ENCODE measurements at places on chromosomes 16 and 17.

- DNase-seq, result no peak
These were observed 130.3 kb downstream of the IRF8 start for GRCh38 chr16:86029131-86029741.

- no peak for DNase-seq
These were observed 151.7 kb upstream of the CHMP6 start for GRCh38 chr17:80839970-80840369.

- no peak for DNase-seq
These were observed 423.3 kb upstream of the MAF start for GRCh38 chr16:80023865-80024264.

DNA sequence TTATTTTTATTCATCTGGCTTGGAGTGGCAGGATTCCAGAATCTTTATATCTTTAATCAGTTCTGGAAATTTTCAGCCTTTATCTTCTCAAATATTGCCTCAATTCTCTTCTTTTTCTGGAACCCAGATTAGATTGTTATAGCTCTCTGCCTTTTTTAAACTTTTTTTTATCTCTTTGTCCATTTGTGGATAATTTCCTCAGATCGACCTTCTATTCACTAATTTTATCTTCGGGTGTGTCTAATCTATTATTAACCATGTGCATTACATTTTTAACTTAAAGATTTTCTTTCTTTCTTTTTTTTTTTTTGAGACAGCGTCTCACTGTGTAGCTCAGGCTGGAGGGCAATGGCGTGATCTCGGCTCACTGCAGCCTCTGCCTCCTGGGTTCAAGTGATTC is 5.2 kb upstream of the ZFP90 start:
- no peak for DNase-seq

- no peak for DNase-seq
These were observed 126.2 kb downstream of the IRX3 start for GRCh38 chr16:54160252-54160860.

DNA sequence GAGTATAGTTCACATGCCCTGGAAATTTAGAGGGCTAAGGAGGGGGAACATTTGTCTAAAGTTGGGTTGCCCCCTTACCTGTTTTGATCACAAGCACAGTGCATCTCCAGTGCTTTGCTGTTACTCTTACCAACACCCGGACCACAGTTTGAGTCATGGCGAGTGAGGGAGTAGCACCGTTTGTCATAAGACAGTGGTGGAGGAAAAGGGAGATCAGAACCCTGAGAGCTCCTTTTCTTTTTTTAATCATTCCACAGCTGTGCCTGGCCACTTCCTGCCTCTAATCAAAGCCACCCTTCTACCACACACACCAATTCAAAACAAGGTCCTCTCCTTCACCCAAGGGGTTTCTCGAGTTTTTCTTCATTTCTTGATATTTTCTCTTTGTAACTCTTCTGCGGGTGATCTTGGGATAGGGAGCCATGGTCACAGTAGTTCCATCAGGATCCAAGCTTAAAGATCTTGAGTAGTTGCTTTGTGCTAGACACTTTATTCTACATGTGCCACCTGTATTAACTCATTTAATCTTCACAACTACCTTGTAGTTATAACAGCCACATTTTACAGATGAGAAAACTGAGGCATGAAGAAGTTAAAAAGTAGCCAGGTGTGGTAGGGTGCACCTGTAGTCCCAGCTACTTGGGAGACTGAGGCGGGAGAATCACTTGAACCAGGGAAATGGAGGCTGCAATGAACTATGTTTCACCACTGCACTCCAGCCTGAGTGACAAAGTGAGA is 5.0 kb upstream of the MYL4 start:
- DNase-seq, result no peak

DNA sequence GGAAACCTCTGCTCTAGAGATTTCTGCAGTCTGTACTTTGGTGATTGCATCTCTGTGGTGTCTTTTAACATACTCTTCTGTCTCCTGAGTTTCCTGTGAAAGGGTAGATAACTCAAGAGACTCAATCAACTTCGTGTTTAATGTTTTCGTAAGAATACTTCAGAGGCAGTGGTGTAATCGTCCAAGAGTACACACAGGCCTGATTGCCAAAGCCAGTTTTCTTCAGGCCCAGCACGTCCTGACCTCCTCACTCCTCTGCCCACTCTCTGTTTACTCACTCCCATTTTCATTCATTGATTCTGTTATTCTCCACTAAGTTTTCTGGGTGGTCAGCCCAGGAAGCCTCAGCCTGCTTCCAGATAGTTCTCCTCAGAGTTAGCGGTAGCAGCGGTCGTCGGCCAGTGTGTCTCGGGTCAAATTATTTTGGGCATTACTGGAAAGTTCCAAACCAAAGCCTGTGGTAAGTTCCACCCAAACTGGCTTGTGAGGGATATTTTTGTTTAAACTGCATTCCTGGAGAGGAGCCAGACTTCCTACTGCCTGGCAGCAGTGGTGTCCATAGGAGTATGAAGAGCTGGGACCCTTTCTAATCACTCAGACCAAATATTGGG is 293.2 kb downstream of the WWOX start:
- DNase-seq, result no peak

- no peak for DNase-seq
These were observed 73.0 kb downstream of the PITPNC1 start for GRCh38 chr17:67449845-67450755.
